Activated CD8-positive, alpha-beta memory T cell treated with anti-CD3 and anti-CD28 coated beads for 4 hours (primary cell): ENCODE measurements at places on chromosomes 11 and 22.

DNA sequence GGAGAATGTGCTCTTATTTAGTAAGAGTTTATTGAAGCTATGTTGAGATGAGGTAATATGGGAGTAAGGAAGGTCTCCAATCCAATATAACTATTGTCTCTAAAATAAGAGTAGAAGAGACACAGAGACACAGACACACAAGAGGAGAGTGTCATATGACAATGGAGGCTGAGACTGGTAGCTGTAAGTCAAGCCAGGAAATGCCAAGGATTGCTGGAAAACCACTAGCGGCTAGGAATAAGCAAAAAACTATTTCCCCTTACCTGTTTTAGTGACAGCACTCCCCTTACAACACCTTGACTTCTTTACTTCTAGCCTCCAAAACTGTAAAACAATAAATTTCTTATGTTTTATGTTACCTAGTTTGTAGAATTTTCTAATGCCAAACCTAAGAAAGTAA lies 1652.8 kb downstream of the LRRC4C start:
- no peak for DNase-seq

- no peak for DNase-seq
Measured at GRCh38 chr22:40857309-40857855, 434 bp downstream of the XPNPEP3 start.

DNA sequence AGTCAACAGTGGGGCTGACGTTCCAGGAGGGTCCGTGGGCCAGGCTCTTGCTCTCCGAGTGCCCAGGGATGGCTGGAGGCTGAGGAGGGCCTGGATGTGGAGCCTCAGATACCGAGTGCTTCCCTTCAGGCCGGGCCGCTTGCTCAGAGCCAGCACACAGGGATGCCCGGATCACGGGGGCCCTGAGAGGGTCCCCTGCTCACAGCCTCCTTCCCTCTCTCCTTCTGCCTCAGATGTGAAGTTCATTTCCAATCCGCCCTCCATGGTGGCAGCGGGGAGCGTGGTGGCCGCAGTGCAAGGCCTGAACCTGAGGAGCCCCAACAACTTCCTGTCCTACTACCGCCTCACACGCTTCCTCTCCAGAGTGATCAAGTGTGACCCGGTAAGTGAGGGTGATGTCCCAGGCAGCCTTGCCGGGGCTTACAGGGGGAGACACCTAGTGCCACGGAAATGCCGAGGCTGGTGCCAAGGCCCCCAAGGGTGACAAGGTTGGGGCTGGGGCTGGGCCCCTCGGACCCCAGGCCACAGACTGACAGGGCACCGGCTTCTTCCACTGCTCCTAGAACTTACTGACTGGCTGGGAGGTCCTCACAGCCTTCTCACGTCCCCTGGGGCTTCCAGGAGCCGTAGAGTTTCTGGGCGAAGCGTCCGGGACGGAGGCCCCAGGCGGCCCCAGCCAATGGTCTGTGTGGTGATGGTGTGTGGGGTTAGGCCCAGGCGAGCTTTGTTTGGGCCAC lies 7.0 kb downstream of the CCND1 start:
- DNase-seq = no peak

DNA sequence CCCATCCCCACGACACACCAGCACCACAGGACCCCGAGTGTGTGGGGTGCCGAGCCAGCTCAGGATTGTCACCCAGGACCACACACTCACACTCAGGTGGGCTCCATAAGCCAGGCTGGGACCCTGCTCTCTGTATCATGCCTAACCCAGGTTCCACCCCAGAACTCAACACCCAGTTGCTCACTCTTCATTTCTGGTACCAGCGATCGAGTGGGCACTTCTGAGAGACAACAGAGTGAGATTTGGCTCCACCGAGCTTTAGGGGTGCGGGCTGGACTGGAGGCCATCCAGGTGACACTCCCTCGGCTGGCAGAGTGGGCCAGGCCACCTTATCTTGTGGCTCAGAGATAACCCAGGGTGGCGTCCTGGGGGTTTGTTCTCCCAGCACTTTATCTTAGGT lies 1323.8 kb downstream of the BRD1 start:
- no peak for DNase-seq

DNA sequence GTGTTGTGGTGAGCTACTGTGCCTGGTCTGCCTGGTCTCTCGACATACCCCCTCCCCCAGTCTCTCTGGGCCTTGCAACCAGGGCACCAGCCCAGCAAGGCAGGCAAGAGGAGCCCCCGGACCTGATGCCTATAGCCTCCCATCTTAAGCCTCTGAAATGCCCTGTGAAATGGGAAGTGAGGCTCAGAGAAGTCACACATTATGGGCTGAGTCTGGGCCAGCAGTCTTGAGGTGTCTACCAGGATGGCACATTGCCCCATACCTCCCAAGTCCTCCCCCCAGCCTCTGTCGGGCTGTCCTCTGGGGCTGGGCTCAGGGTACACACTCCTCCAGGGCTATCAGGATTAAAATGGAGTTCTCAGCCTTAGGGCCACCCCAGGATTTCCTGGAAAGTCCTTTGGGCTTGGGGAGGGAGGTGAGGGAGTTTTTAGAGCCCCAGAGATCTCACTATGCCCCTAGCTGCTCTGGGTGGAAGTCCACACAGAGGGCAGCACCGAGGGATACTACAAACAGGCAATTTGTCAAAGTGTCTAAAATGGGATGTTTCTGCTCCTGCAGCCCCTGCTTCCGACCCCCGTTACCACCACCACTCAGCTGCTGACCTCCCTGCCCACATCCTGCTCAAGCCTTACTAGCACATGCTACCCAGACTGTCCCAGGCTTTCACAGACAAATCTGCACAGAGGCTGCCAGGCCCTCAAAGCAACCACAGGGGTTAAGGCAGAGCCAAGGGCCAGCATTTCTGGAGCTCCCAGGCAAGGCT lies 3.1 kb upstream of the SH3BP1 start:
- DNase-seq = no peak

- no peak for DNase-seq
Measured at GRCh38 chr11:2103668-2104523, 35.3 kb downstream of the IGF2 start.

GRCh38 chr11:59833602-59834001 lies 11.7 kb downstream of the CBLIF start:
- no peak for DNase-seq

- DNase-seq = no peak
Measured at GRCh38 chr11:13861411-13861810, 101.1 kb upstream of the SPON1 start.

DNA sequence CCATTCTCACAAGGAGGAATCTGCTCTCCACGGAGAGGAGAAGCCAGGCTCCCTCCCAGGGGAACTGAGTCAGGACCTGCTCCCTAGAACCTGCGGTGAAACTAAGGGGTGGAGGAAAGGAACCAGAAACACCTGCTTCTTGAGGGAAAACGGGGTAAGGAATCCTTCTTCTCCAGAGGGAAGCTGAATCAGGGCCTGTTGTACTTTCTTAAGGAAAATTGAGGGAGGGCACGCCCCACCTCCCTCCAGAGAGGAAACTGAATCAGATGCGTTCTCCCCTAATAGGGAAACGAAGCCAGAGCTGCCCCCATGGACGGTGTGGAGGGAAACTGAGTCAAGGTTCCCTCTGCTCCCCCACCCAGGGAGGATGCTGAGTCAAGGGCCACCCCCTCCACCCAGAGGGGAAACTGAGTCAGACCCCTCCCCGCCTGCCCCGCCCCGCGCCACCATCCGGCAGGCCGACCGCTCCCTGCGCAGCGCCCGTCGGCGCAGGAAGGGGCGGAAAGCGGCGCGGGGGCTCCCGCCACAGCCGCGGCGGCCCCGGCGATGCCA lies 393 bp downstream of the RELA start:
- no peak for DNase-seq

- DNase-seq = no peak
Measured at GRCh38 chr22:46297151-46297812, 612 bp downstream of the GTSE1 start.

- no peak for DNase-seq
Measured at GRCh38 chr11:34488855-34489557, 24.6 kb downstream of the ELF5 start.

- no peak for DNase-seq
Measured at GRCh38 chr11:121321614-121322243, 29.2 kb downstream of the SC5D start.

- no peak for DNase-seq
Measured at GRCh38 chr11:94150704-94151685, 22.4 kb downstream of the PANX1 start.

DNA sequence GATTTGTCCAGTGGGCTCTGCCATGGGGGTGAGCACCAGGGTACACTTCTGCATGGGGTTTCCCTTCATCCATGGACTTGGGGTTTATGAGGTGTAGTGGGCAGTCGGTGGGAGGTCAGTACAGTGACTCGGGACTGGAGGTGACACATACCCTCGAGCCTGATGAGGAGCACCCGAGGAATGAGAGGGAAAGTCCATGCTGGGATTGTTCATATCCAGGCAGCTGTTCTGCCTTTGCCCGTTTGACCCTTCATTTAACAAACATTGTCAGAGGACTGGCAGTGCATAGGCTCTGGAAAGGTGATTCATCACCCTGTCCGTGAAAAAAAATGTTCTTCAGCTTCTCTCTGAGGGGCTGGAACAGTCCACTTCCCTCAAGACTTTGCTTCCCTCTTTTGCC lies 2.7 kb downstream of the NAV2 start:
- no peak for DNase-seq

DNA sequence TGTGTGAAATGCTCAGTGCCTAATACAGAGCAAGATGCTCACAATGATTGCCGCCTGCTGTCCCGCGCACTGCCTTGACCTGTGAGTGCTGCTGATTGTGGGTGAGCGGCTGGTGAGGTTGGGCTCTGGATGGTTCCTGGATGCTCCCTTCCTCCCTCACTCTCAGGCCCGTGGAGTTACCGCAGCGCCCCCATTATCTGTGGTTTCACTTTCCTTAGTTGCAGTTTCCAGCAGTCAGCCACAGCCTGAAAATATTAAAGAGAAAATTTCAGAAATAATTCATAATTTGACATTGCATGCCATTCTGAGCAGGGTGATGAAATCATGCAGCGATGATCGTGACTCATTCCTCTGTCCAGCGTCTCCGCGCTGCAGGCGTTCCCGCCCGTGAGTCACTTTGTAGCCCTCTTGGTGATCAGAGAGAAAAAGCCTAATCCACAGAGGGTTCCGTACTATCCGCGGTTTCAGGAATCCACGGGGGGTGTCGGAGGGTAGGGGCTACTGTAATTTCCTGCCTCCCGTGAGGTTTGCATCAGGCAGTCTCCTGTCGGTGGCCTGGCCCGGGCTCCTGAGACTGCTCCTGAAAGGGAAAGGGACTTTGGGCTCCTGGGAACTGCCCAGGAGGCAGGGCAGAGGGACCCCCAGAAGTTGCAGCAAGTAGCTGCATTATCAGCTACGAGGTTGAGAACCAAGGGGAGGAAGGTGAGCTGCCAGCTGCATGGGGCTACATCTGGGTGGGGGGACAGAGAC lies 10.6 kb downstream of the RPL3 start:
- DNase-seq = no peak

DNA sequence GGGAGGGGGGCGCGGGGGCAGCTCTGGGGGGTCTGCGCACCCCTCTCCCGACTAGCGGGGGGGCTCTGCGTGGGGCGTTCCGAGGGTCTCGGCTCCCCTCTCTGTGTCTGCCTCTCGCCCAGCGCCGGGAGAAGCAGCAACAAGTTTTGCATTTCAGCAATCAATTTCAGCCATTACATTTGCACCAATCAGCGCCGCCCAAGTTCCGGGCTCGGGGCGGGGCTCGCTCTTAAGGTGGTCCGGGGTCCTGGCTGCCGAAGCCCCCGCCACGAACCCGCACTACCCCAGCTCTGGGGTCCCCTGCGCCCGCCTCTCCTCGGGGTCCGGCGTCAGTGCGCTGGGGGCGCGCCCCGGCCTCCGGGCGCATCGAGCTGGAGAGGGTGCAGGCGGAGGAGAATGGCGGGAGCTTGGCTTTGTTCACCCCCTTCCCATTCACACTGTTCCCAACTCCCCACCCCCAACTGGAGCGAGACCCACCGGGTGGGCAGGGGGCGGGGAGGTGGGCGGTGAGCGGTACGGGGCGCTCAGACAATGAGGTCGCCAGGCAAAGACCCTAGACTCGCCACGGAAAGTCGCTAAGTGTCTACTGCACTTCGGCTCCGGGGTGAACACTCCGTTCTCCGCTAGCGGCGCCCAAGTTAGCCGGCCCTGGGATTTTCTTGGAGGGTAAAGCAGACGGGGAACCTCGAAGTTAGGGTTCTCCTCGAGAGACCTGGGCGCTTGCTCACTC lies at the start of gene MN1:
TSS of gene MN1 (minus strand) at position 141 of the 730 bp plus-strand sequence. CDS start 1,213 bp downstream, outside the sequence.
- DNase-seq = peak; percentile 21

DNA sequence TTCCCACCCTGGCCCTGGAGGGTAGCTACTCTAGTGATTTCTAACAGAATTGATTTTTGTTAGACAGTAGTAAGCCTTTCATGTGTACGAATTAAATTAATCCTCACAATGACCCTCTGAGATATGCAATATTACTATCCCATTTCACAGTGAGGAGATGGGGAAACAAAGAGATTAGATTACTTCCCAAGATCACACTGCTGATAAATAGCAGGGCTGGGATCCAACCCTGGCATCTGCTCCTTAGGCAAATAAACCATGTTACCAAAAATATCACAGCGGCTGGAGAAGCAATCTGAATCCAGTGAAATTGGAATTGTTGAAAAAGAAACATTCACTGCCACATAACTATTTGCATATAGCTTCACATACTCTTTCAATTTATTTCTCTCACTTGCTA lies 12.8 kb upstream of the CAVIN3 start:
- DNase-seq = no peak

- no peak for DNase-seq
Measured at GRCh38 chr22:46425016-46425415, 89.5 kb downstream of the TRMU start.
